Breast epithelium (tissue), 4 donors: ENCODE measurements at places on chromosomes 5 and 9. TPM values are rescaled to one million over a fixed set of nuclear protein-coding genes. Genes with fewer than 3 reads are reported as not detected.

- no peak for DNase-seq
Observed at GRCh38 chr5:35820735-35821134, 36.0 kb upstream of the IL7R start.

DNA sequence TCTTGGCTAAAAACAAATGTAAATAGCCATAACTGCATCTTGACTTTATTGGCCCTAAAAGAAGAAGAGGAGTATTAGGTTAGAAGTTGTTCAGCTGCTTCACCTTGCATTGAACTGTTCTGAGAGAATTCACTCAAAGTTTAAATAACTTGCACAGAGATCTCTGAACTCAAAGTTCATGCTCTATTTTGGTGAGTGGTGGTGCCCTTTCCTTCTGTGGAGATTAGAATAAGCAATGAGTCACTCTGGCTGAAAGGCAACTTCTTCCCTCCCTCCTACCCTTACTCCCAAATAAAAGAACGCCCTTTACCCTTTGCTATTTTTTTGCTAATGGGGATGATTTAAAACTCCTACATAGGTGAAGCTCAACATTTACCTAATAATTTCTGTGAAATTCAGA, 48.9 kb downstream of the ERMP1 start:
- DNase-seq, result no peak

DNA sequence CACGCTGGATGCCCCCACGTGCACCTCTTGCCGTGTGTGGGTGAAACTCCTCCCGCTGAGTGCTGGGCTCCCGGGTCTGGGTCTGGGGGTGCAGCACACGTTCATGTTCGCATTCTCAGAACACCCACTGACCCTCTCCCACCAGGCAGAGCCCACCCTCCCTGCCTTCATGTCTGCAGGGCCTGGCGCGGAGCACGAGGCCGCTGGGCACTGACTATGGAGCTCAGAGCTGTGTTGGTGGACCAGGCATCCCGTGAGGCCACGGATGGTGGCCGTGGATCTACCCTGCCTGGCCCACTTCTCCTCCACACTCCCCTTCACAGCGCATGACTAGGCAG, 8.8 kb downstream of the LCN12 start:
- no peak for DNase-seq

- no peak for DNase-seq
Observed at GRCh38 chr5:154783774-154784460, 28.7 kb downstream of the LARP1 start.

TSSK1B gene
- total RNA-seq, result 0.32 TPM

GRCh38 chr9:122291458-122291857, 26.8 kb downstream of the MRRF start:
- DNase-seq, result no peak

BDP1 gene
- total RNA-seq, result 26.4 TPM

C5orf46 gene
- total RNA-seq, result 5.2 TPM

DNA sequence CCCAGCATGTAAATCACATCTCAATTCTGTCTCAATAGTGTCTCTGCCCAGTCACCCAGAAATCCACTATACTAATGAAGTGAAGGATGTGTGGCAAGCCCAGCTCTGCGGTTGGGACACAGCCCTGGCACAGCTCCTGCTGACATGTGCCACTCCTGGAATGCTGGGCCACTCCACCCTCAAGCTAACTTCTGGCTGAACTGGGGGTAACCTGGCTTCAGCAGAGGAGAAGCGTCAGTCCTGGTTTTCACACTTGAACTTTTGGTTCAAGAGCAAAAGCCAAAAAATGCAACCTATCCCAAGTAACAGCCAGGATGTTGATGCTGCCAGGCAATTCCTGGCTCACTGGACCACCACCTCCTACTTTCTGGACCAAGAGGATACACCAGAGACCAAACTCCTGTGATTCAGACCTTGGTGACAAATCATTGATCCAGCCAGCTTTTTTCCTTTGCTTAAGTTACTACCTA, 86.4 kb downstream of the ARRDC3 start:
- no peak for DNase-seq

DNA sequence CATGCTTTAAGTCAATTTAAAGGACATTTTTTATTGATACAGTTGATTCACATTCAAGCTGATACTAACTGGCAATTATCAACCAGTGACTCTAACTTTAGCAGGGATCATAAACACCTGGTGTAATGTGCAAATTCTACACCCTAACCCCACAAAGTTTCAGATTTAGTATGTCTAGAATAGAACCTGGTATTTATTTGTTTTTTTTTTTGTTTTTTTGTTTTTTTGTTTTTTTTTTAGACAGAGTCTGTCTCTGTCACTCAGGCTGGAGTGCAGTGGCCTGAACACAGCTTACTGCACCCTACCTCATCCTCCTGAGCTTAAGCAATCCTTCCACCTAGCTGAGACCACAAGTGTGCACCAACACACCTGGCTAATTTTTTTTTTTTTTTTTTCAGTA, 311.2 kb upstream of the SEMA6A start:
- DNase-seq, result no peak

- DNase-seq, result no peak
Observed at GRCh38 chr5:9318031-9318430, 227.8 kb downstream of the SEMA5A start.

DNA sequence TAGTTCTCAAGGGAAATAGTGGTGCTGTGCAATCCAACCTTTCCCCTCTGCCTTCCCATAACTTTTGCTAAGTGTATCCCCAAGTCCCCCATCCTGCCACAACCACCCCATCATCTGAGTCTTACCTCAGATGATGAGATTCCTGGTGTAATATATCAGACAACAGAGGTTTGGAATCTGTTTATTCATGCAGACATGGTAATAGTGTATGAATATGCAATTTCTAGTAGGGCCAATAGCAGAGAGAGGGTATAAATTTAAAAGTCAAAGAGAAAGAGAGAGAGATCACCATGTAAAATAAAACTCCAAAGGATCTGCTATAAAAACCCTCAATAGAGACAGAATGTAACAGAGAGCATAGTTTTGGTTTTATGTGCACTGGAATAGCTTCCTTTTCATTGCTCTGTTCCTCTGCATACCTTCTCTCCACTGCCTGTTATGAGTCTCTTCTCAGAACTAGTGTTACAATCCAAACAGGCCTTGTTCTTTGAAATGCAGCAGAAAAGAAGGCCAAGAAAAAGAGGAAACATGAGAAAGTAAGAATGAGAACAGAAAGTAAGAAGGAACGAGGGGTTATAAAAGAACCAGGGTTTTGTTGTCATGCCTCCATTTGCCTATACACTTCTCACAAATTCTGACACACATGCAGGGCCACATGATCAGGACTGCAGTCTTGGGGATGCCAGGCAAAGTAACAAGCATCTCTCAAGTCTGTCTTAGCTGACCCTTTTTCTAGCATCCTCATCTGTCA, 278.0 kb downstream of the CETN3 start:
- DNase-seq, result no peak

- DNase-seq, result no peak
Observed at GRCh38 chr9:114911167-114911821, 19.1 kb downstream of the TNFSF8 start.

ECSCR gene
- 39.3 TPM for total RNA-seq

DNA sequence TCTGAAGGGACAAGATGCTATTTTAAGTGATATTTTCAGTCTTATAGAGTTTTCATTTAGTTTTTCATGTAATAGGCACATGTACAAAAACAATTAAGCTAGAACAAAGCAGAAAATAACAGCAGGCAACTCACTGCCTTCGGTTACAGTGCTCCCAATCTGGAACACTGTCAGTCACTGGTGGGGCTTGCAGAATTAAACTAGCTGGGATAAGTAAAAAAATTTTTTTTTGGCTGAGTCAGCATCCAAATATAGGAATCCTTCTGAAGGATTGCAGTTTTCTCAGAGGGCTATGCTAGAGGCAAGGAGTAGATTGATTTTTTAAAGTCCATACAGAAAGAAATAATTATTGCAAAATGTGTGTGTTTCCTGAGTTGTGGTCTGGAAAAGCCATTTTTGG, 250.2 kb upstream of the RFX3 start:
- DNase-seq, result no peak

DNA sequence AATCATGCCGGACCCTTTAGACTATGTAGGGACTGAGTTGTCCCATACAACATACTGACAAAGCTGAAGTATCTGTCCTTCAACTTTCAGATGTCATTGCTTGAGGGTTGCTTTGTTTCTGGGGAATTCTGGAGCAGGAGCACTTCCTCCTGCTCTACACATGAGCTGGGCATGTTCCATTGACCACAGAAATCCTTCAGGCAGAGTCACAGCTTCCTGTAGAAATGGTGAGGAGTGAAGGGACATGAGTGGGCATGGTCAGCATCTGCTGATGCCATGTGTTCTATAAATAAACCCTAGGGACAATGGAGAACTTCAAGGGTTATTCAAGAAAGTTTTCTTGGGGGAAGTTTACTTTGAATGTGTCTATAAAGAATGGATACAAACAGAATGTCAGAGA, 296.6 kb upstream of the FBXL7 start:
- DNase-seq, result no peak

DNA sequence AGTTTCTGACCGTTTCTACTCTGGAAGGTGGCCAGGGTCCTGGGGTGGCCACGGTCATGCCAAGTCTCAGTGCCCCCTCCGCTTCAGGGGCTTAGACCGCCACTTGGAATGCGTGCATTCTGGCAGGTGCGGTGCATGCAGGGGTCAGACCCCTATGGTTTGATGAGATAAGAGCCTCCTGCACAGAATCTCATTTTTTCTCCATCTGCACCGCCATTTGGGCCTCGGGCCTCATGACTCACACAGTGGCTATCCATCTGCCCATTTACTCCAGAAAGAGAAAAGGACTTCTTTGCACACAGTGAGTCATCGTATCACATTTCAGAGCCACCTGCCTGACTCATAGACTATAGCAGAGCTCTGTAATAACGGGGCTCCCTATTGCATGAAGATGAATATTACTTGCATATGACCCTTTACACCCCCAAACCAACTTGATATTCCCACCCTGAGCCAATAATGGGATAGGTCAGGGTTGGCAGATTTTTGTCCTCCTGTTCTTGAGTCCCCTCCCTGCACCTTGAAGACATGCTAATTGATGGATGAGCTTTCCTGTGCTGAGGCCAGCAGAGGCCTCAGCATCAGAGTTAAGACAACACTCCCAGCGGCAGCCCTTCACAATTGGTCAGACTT, 157.4 kb downstream of the NR3C1 start:
- no peak for DNase-seq

DNA sequence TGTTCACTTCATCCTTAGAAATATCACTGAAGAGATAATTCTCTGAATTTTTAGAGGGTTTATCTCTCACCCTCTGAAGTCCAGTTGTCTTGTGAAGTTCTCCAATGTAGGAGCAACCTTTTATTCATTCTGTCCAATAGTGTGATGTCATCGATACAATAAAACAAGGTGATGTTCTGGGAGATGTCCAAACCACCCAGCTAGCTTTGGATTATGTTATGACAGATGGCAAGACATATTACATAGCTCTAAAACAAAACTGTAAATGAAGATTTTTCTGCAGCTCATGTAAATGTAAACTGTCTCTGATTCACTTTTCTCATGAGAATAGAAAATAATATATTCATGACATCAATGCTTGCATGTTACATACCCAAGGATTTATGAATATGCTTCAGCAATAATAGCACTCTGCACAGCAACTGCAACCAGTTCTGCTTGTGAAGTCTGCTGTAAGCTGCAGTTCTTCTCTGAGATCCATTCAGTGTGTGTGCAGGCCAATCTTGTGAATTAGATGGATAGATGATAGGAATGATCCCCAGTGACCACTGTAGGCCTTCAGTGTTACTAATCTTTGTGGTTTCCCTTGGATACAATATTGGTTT, 172.6 kb upstream of the CDH12 start:
- DNase-seq, result no peak

DNA sequence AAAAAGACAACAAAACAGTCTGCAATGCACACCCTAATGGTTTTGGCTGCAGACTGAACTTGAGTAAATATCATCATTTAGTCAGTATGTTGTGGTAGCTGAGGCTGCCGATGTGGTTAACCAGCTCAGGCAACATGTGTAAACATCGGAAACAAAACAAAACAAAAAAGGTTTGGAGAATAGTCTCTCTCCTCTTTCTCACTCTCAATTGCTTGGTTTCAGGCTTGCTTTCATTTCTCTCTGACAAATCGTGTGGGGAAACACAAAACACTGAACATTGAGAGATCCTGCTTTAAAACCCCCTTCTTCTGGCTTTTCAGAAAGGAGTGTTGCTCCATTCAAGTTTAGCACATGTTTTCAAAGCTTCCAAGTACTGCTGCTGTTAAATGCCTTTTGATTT, 453.3 kb downstream of the BNC2 start:
- no peak for DNase-seq

DNA sequence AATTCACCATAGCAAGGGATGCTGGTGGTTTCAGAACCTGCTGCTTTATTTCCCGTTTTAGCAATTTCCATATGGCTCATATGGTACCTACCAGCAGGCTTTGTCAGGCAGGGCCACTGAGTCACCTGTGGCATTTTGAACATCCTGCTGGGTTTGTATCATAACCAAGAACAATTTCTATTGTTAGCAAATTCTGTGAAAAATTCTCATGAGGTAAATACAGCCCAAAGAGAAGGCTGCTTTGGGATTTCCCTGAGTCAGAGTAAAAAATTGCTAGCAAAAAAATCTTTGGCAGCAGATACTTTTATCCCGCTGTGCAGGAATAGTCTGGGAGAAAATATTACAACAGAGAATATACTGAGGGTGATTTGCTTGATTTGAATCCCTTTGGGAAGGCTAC, 52.7 kb downstream of the PRR16 start:
- DNase-seq, result no peak

ODF2 gene
- total RNA-seq, result 23.1 TPM

C5orf52 gene
- total RNA-seq, result not detected

DNA sequence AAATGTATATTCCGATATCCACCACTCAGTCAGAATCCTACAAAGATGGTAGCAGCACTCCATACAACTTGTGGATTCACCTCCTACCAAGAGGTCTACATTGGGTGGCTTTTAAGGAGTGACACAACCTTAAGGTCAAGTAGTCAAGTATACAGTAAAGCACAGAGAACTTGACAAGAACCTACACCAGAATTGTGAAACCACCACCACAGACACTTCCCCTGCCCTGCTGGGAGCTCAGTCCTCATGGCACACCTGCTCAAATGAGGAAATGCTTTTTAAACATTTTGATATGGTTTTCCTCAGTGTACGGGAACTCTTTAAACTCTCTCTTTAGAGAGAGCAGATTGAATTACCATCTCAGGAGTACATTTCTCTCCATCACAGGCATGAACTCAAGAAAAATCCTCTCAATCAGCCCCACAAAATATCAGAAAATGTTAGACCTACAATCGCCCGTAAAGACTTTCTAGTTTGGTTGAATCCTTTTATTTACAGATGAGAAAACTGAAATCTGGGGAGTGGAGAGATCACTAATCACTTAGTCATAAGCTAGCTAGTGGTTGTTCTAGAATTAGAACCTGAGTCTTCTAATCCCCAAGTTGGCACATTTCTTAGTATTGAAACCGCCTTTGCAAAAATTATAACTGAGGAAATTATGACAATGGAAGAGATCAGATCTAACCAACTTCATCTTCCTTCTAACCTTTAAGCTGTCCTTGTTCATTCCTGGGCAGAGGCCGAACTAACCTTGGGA, 38.5 kb upstream of the NR4A3 start:
- no peak for DNase-seq

BTNL9 gene
- 169 TPM for total RNA-seq

PCDH12 gene
- total RNA-seq, result 1.8 TPM

GRCh38 chr5:122707796-122708195, 67.1 kb upstream of the SNX2 start:
- no peak for DNase-seq
